Epithelial cell of proximal tubule (primary cell): ENCODE measurements at places on chromosomes 3 and 15.
A peak's percentile ranks its signal among the peaks of the same experiment; 100 is the strongest.

DNA sequence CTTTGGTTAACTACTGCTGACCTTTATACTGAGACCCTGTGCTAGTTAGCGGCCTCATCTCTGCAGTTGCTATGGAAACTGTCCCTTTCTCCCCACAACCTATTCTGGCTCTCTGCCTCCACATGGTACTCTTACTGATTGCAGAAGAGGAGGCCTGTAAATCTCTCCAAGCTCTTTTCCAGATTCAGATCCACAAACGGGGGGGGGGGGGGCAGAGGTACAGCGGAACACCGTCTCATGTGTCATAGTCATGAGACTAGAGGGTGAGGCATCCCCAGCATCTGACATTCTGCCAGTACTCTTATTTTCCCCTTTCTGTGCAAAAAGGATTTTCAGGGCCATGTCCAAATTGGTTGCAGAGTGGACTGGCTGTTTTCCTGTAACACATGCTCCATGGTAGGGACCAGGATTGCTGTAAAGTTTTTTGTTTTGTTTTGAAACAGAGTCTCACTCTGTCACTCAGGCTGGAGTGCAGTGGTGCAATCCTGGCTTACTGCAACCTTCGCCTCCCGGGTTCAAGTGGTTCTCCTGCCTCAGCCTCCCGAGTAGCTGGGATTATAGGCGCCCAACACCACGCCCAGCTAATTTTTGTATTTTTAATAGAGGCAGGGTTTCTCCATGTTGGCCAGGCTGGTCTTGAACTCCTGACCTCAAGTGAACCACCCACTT, 8.3 kb upstream of the MAP1A start:
- DNase-seq, result no peak

- no peak for DNase-seq
These were observed 24.3 kb upstream of the CAV3 start for GRCh38 chr3:8709287-8709686.

- DNase-seq, result no peak
These were observed 25.4 kb upstream of the EDEM1 start for GRCh38 chr3:5162102-5162501.

DNA sequence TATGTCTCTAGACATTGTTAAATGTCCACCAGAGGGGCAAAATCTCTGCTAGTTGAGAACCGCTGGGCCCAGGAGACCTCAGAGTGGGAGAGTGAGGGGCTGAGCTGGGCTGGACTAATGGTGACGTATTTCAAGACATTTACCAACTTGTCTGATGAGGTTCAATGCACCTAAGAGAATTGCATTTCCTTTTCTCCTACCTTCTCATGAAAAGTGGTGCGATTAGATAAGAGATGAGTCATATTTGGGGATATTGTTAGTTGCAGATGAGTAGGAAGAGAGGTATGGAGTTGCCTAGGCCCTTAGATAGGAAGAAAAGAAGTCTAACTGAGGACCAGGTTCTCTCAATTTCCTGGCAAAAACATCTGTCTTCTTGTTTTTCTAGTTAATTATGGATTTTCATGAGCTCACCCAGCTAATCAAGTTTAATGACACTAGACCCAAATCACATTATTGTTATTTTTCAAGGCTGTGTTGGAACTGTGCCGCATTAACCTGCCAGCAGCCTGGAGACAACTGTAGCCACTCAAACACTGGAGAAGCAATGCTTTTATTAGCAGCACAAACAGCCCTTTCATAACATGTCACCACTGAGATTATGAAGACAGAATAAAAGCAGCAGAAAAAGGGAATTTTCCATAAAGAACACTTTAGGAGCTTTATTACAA, 144.2 kb downstream of the PDCD6IP start:
- DNase-seq, result no peak

DNA sequence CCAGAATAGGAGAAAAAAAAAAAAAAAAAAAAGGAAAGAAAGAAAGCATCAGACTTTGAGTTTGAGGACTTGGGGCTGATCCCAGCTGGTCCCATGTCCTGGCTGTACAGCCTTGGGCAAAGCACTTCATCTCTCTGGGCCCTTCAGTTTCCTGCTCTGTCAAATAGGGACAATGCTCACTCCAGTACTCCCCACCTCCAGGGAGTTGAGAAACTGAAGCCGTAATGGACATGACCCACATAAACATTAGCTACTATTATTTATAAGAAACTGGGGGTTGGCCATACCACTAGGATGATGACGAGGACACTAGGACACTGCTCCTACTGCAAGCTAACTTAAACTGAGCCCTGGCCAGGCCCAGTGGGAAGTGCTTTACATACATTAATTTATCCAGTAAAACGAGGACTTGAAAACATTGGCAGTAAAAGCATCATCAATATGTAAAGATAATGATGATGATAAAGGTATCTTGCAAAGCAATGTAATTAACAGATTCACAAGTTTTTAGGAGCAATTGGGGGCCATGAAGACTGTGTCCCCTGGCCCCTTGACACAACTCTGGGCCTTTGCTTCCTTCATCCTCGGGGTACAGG, 22.9 kb upstream of the SMAD6 start:
- DNase-seq, result no peak

DNA sequence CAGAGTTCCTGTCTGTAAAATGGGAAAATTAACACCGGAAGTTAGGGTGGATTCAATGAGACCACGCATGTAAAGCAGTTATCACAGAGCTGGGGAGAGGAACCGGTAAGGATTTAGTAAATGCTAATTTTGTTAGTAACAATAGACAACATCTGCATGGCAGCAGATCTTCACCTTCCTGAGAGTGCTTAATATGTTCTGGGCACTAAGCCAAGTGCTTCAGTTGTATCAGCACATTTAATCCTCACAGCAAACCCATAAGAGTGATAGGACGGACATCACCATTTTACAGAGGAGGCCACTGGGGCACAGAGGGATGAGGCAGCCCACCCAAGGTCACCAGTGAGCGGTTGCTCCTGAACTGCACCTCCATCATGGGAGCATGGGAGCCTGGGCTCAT, 189.4 kb downstream of the WNT5A start:
- DNase-seq, result no peak

DNA sequence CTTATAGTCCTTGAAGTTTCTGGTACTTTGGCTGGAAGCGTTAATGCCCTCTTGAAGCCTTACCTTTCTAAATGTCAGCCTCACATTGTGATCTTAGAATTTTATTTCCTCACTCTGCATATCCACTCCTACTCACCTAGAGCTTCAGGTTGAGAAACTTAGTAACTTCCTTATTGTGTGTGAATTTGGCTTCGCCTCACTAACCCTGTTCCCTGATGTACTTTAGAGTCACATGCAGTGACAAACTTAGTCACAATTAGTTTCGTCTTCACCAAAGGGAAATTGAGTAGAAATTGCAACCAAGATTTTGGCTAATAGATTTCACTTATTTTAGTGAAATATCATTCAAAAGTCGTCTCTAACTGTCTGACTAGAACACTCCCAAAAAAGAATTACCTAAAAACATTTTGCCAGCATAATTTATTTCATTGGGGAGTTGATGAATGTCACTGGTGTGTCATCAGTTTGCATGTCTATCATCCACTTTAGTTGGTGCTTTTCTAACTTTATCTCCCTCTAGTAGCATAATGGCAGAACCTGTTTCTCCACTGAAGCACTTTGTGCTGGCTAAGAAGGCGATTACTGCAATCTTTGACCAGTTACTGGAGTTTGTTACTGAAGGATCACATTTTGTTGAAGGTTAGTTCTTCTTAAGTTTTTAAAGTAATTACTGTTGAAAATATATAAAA, 960 bp downstream of the MFN1 start:
- no peak for DNase-seq

DNA sequence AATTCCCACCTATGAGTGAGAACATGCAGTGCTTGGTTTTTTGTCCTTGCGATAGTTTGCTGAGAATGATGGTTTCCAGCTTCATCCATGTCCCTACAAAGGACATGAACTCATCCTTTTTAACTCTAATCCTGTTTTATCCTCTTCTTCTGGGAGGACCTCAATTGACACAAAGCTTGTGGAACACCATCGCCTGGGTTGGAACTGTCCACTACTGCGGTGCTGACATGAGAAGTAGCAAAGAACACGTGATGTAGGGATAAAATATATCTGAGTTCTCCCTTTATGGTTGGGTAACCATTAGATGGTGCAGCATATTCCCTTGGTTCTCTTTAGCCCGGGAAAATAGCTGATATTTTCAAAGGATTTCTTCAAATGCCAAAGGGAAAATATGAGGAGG, 105.3 kb upstream of the TOPAZ1 start:
- DNase-seq, result no peak

- DNase-seq, result peak; percentile 76
These were observed 2.0 kb downstream of the AP2M1 start for GRCh38 chr3:184176377-184177330.

DNA sequence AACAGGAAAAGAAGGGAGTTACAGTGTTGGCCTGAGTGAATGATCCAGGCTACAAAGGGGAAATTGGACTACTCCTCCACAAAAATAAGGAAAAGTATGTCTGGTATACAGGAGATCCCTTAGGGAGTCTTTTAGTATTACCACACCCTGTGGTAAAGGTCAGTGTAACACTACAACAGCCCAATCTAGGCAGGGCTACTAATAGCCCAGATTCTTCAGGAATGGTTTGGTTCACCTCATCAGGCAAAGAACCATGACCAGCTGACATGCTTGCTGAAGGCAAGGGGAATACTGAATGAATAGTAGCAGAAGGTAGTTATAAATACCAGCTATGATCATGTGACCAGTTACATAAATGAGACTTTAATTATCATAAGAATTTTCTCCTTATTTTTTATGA, 372.6 kb upstream of the ATP11B start:
- peak; percentile 13 for DNase-seq

DNA sequence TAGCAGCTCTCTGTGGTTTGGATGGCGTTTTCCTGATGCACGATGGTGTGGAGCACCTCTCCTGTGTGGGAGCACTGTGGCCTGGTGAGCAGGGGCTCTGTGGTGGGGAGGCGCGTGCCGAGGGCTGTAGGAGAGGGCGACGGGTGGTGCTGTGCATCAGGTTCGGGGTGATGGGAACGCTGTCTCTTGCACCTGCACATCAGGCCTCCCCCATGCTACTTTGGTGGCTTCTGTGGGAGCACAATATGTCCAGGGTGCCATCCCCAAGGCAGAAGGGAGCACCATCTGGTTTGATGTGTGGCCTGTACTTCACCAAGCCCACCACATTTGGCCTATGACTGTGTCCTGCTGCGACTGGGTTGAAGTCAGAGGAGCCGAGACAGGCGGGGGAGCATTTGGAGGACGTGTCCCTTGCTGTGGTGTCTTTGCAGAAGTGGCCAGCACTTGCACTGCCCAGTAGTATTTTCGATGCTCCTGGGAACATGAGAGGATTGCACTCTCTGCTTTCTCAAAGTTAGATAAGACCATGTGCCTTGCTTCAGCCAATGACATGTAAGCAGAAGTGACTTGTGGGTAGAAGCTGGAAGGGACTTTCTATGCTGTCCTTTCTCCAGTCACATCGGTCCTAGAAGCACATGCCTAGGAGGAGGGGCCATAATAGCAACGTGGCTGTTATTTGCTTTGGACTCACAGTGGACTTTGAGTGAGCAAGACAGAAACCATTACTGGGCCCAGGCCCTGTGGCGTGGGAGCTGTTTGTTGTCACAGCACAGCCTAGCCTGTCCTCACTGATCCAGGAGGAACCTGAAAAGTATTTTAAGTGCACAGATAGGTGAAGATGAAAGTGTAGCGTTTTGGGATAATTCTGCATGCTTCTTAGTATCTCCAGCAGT, 72.1 kb downstream of the APBA2 start:
- DNase-seq, result no peak

DNA sequence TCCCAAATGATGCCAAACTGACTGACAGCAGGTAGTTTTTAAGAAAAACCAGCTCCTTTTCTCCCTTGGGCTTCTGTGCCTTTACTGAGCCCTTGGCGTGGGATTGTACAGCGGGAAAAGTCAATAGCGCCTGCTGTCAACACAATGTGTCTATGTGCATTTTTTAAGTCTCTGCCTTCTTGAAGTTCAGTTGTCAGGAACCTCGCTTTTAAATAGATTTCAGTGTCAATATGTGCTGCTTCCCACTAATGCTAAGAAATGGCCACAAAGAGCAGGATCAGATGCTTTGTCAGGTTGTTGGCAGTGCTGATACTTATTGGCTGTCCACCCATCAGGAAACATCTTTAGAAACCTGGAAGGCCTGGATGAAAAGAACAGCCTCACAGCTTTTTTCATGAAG, 424.4 kb downstream of the C3orf38 start:
- no peak for DNase-seq

DNA sequence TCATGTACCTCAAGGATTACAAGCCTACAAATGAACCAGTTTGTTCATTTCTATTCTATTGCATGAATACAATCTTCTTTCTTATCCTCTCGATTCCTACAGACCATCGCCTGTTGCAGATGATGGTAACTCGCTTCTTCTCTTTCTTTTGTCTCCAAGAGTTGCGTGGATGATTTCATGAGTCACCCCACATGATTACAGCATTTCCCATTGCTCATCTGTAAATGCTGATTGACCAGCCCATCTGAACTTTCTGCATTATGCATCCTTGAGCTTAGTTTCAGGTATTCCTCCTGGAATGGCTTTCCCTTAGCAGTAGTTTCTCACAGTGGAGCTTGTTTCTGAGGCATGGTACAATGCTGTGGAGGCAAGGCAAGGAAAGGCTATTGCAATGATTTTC, 109.6 kb upstream of the TOPAZ1 start:
- no peak for DNase-seq

DNA sequence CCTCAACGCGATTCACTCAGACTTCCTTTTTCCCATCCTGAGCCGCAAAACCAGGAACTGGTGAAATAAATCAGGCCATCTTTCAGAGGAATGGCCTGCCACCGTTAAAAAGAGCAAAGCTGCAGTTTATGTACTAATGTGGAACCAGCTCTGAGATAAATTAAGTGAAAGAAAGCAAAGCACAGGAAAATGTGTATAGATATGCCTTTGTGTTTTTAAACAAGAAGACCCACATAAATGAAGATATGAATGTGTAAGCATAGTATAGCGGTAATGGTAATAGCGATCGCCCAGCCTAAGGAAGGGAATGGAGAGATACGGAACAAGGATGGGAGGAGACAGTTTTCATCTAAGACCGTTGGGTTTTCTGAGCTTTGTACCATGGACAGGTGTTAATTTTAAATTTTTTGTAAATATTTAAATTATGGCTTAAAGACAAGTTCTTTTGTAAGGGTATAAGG, 30.8 kb upstream of the RPN1 start:
- no peak for DNase-seq

DNA sequence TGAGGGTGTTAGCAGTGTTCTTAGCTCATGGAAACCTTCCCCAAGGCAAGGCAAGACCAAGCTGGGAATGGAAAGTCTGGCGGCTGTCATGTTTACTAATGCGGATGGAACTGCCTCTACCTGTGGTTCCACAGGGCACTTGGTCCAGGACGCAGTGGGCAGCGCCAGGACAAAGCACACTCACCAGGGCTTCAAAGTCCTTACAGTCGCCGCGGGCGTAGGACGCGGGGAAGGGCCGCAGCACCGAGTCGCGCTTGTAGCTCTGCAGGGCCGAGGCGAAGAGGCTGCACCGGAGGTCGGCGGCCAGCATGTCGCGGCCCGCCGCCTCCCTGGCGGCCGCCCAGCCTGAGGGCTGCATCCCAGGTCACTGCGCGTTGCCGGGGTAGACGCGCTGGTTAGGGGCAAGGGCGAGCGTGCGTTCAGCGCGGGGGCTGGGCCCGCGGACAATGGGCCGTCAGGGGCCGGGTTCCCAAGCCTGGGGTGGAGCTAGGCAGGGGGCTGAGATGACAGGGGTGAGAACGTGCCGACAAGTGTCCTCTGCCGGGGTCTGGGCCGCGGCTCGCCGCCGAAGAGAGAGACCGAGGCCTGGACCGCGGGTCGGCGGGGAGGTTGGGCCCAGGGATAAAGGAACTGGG, 497 bp downstream of the PARP16 start:
- DNase-seq, result no peak

GRCh38 chr3:10858091-10858490, 42.1 kb downstream of the SLC6A11 start:
- DNase-seq, result no peak

GRCh38 chr15:88703533-88703932, 64.7 kb downstream of the ISG20 start:
- no peak for DNase-seq
